Right lobe of liver (tissue), 6 donors: ENCODE measurements at places on chromosomes 5 and 9. TPM values are rescaled to one million over a fixed set of nuclear protein-coding genes. Genes with fewer than 3 reads are reported as not detected.
A peak's percentile ranks its signal among the peaks of the same experiment; 100 is the strongest.

GRCh38 chr9:112556497-112557442 lies 70.1 kb downstream of the KIAA1958 start:
- no peak for DNase-seq

DNA sequence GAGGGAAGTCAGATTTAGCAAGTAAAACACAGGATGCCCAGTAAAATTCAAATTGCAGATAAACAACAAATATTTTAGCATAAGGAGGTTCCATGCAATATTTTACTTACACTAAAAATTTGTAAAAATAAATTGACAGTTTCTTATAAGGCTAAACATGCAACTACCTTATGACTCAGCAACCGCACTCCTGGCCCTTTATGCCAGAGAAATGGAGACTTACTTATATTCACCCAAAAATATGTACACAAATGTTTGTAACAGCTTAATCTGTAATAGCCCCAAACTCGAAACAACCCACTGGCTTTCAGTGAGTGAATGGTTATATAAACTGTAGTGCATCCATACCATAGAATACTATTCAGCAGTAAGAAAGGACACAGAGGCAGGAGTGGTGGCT lies 28.6 kb upstream of the TRIM14 start:
- DNase-seq: no peak

Gene SAPCD2
- 0.43 TPM for total RNA-seq

Gene FLT4
- 15.1 TPM for total RNA-seq

DNA sequence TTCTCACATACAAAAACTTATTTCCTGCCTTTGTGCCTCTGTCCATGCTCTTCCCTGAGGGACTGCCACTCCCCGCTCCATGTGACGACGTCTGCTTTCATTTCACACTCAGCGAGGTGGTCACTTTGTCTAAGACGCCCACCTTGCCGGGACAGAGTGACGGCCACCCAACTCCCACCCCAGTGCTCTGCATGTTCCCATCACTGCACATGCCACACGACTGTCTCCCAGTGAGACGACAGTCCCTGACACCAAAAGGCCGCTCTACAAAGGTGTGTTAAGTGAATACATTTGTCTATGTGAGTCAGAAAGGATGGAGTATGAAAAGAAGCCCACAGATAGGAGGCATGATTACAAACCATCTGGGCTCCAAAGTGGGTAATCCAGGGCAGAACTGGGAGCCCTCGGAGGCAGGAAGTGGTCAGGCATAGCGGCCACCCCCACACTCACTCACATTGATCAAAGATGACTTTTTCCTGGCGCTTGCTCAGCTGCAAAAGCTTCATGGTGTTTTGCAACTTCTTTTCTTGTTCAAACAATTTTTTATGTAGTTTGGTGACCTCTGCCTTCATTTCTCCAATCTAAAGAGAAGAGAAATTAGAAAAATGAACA lies 185.8 kb downstream of the CDK5RAP2 start:
- peak; percentile 71 for DNase-seq

- no peak for DNase-seq
Observed at GRCh38 chr9:21815643-21816042, 13.2 kb downstream of the MTAP start.

DNA sequence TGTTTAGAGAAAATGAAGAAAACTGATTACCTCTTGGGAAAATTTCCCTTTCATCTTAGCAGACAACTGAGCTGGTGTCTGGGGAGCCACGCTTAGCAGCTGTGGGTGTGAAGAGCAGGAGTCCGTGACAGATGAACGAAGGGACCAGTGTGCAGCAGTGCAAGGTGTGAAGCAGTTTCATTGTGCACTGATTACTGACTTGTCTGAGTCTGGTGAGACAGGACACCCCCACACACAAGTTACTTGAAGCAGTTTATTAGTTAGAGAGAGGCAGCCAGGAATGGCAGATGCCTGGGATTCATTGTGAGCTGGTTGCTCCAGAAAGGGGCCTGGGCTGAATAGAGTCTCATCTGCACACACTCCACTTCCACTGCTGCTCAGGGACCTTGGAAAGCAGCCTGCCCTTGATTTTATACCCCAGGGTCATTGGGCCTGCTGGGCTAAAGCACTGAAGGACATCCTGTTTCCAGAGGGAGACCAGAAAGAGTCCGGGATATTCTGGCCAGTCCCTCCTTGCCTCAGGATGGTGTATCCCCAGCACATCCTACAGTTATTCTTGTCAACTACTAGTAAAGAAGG lies 47.4 kb downstream of the FBXL7 start:
- DNase-seq: no peak

Gene F12
- total RNA-seq: 518 TPM

Gene GGTA1
- total RNA-seq: 1.8 TPM

Gene ZDHHC21
- 4.7 TPM for total RNA-seq

GRCh38 chr5:115556276-115556675 lies 11.7 kb upstream of the FEM1C start:
- DNase-seq: no peak
